ENCODE measurements at places on chromosomes 2 and 18.

DNA sequence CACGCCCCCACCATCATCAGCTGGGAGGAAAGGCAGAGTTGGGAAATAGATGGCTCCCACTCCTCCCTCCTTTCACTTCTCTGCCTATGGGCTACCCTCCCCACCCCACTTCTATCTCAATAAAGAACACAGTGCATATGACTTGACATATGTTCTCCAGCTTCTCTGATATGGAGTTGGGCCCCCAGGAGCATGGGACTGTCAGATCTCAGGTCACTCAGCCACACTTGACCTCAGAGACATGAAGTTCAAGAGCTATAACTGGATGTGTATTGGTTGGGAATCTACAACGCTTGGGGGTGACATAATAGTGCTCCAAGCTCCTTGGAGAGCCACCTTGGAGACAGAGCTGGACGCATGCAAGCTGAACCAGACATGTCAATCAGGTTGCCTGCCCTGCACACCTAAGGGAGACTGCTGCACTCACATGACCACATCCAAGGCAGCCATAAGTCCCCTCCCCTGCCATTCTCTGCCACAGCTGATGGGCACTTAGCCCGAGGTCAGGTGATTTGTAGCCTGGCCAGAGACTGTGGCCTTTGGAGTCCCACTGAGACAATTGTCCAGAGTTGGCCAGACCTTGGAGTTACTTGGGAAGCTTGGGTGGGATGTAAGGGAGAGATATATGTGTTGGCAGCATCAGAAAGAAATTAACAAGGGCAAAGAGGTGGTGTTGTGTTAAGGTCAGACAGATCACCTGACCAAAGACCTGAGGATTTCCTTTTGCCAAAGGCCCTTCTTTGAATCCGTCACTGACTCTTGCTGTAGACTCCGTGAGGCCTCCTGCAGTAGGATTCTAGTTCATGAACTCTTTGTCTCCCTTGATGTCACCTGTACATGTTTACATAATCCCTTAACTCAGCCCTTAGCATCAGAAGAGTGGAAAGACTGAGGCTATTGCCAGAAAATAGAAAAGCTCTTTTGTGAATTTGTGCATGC is 3.7 kb downstream of the INHA start:
- no peak for DNase-seq

- no peak for DNase-seq
Observed at GRCh38 chr2:60515721-60516226, 37.7 kb downstream of the BCL11A start.

DNA sequence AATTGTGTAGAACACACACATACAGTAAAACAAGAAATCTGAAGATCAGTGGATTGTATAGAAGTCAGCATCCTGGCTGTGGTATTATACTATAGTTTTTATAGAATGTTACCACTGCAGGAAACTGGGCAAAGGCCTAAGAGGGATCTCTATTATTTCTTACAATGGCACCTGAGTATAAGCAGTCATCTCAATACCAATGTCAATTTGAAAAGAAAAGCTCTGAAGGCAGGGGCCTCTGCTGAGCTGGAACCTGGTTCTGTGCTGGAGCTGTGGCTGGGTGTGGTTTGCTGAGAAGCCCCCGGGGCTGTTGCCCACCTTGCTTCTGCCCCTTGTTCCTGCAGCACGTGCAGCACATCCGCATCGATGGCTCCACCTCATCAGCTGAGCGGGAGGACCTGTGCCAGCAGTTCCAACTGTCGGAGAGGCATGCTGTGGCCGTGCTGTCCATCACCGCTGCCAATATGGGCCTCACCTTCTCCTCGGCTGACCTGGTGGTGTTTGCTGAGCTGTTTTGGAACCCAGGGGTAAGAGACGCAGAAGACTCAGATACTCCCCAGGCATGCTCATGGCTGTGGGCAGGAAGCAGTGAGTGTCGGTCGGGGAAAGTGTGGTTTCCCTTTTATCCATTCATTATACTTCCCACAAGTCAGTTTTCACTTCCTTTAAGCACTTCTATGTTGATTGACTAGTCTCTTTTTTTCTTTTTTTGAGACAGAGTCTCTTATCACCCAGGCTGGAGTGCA is 23.5 kb upstream of the RPL37A start:
- no peak for DNase-seq

- no peak for DNase-seq
Observed at GRCh38 chr2:133711201-133711600, 142.9 kb upstream of the NCKAP5 start.

DNA sequence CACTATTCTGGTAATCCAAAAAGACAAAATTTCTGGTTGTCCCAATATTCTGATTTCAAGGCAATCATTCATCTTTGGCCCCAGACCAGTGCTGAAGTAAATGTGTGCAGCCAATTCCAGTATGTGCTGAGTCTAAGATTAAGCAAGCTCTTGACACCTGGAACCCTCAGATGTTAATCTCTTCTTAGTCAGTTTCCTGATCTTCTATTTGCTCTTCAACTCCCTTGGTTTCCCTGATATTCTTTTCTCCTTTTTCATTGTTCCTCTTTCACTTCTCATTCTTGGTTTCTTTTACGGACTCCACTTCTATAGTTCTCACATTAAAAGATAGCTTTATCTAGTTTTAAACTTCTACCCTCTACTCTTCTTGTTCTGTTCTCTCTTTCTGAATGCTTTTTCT is 445.7 kb upstream of the FANCL start:
- DNase-seq = no peak

GRCh38 chr2:207772081-207772843 is 2.6 kb upstream of the FZD5 start:
- DNase-seq = no peak

- DNase-seq = no peak
Observed at GRCh38 chr18:25278394-25278793, 73.6 kb downstream of the ZNF521 start.

DNA sequence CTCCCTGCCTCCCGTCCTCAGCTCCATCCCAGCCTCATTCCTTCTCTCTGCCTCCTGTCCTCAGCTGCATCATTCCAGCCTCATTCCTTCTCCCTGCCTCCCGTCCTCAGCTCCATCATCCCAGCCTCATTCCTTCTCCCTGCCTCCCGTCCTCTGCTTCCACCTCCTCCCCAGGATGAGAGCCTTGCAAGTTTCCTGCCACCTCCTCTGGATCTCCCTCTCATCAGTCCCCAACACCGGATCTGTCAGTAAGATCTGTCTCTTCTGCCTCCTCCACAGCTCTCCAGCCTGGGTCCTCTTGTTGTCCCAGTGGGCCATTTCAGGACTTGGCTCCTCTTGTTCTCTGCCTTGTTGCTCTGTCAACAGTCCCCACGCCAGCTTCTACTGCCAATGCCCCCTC is 130.9 kb downstream of the NDUFA10 start:
- DNase-seq = no peak

- no peak for DNase-seq
Observed at GRCh38 chr2:42907835-42908234, 115.5 kb upstream of the HAAO start.

GRCh38 chr2:180077295-180077906 is 70.3 kb upstream of the CWC22 start:
- DNase-seq = peak; percentile 9

DNA sequence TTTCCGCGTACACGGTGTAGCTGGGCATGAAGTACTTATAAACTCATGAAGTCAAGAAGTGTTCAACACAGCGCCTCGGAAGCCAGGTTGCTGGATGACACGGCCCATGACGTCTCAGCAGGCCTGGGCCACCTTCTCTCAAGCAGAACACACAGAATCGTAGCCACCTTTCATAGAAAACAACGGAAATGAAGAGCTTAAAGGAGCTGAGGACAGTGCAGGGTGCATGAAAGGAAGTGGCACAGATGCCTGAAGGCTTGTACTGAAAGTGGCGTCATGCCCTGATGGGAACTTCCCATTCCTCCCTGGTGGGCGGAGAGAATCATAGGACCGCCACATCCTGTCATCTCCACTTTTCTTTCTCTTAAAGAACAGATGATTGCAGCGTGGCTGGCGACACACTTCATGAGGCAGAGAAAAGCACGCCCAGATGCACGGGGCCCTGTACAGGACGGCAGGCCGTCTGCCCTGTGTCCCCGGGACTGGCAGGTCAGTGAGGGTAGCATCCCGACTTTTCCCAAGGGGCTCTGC is 31.1 kb downstream of the HDAC4 start:
- DNase-seq = no peak

DNA sequence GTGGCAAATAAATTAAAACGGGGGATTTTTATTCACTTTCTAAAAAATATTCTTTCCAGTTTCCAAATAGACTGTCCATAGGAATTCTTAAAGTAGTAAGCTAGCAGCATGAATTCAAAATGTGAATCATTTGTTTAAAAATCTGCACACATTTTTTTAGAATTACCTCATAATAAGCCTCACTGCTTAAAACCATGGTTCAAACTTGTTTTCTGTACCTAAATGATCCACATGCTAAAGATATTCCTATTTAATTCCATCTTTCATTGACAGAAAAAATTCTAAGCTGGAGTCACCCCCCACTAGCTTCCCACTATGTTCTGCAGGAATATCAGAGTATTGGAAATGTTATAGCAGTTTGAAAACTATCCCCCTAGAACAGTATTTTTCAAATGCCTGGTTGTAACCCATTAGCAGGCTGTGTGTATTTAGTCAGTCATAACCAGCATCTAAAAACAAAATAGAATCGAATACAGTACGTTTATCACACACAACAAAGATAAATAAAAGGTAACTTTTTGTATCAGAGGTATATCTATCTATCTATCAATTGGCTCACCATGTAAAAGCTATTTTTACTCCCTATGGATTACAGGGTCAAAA is 11.2 kb upstream of the IKZF2 start:
- no peak for DNase-seq

DNA sequence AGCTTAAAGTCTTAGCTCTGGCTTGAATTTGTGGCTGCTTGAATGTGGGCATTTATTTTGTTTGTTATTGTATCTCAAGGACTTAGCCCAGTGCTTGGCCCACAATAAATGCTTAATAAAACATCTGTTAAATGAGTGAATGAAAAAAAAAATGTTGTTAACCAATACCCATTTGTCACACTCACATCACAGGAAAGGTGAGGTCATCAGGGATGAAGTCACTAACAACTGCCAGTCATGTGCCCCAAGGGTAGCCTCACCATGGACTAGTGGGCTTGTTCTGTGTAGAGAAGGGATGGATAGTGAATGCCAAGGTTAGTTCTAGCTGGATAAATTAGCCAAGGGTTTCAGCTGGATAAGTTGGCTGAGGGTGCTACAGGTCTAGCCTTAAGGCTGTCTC is 3.0 kb downstream of the NRBP1 start:
- DNase-seq = no peak

GRCh38 chr2:175035806-175036205 is 30.6 kb upstream of the CHN1 start:
- no peak for DNase-seq

GRCh38 chr2:1505031-1505441 is 91.8 kb downstream of the TPO start:
- DNase-seq = no peak
